SW 1271 (cell line): ENCODE measurements at places on chromosomes 11 and 22.

DNA sequence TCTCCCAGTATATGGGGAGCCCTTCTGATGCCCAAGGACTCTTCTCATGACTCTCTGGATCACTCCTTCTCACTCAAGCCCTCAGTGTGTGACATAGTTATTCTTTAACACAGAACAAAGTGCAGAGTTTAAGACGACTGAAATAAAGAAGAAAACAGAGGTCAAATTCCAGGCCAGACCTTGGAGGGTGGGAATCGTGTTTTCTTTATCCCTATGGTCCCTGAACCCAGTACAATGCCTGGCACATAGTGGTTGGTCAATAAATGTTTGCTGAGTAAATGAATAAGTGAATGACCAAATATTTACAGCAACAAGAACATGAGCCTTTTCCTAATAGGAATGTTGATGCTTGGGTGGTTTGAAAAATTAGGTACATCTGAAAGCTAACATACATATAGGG is 28.8 kb downstream of the VSTM5 start:
- DNase-seq = no peak

GRCh38 chr22:42805998-42806830 is 50.9 kb downstream of the ARFGAP3 start:
- DNase-seq = no peak

GRCh38 chr11:75341612-75342011 is 9.8 kb downstream of the ARRB1 start:
- DNase-seq = no peak

DNA sequence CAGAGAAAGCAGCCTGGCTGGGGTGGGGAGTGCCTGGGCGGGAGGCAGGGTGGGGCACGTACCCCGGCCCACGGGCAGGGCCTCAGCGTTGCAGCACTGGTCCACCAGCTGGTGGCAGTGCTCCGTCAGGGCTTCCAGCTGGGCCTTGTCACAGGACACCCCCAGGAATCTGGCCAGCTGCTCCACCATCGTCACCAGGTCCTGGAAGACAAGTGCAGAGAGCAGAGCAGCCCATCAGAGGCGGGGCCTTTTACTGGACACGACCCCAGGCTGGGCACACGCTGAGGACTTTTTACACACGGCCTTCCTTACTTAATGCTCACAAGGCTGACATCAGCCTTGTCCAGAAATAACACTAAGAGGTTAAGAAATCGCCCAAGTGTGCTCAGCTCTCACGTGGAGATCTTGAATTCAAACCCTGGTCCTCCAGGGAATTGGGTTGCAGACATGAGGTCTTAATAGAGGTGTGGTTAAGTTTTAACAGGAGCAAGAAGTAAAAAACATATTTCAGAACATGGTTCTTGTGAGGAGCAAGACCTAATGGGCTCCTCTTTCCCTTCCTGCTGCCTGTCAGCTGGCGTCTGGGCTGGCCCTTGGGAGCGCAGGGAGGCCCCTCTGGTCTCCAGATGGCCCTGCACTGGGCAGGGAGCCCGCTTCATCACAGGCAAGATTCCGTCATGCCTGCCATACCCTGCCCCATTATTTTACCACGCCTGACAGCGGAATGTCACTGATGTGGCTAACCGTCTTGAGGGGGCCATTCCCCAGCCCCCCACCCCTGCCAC is 17.1 kb upstream of the EFCAB6 start:
- no peak for DNase-seq

- no peak for DNase-seq
These were observed 23.6 kb upstream of the PAMR1 start for GRCh38 chr11:35548925-35549561.

DNA sequence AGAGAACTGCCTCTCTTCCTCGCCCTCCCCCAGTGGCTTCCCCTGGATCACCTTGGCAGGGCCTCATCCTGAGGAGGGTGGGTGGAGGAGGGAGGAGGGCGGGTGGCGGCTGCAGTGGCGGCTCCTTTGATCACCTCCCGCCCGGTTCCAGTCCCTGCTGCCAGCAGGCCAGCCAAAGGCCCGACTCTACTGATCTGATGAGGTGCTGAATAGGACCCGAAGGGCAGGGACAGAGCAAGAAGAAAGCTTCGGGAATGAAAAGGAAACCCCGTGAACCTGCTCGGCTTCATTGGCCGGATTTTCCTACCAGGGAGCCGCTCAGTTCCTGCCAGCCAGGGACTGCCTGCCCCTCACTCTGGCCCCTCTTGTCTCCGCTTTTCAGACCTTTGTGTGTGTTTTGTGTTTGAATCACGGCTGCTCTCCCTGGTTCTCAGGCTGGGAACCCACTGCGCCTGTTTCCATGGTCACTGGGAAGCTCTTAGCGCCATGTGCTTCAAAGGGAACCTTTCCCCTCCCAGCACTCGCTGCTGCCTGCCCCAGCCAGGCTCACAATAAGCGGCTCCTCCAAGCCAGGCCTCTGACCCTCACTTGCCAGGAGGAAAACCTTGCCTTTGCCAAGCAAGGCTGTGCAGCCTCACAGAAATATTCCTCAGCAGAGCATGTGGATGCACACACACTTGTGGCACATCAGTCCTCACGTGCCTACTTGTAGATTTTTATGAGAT is 56.8 kb downstream of the C22orf31 start:
- DNase-seq = no peak

GRCh38 chr11:7892059-7892699 is 38.9 kb downstream of the OR10A6 start:
- DNase-seq = no peak

DNA sequence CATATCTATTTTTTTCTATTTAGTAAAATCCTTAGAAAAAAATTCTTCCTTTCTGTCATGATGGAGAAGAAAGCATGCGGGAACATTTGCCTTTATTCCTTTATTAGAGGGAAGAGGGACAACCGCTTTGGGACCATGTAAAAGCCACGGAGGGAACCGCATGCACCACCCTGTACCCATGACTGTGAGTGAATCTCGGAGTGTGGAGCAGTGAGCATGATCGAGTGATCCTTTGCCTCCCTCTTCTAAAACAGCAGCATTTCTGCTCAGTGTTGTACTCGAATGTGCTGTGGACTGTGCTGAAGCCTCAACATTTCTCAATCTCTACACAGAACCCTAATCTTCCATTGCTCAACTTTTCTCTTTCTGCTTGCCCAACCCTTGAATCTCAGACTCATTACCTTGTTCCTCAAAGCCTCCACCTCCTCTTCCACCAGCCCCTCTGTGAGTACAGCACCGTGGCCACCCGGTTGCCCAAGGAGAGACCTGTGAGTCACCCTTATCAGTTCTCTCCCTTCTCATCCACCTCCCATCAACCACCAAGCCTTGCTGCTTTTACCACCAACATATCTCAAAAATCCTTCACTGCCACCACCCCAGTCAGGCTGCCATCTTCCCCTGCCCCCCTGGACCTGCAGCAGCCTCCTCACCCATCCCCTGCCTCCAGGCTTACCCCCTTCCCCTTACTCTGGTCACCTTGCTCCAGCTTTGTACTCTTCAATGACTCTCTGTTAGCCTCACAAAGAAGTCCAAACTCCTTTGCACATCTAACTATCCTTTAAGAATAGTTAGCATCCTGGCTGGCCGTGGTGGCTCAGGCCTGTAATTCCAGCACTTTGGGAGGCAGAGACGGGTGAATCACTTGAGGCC is 103.1 kb downstream of the NAT10 start:
- DNase-seq = no peak

DNA sequence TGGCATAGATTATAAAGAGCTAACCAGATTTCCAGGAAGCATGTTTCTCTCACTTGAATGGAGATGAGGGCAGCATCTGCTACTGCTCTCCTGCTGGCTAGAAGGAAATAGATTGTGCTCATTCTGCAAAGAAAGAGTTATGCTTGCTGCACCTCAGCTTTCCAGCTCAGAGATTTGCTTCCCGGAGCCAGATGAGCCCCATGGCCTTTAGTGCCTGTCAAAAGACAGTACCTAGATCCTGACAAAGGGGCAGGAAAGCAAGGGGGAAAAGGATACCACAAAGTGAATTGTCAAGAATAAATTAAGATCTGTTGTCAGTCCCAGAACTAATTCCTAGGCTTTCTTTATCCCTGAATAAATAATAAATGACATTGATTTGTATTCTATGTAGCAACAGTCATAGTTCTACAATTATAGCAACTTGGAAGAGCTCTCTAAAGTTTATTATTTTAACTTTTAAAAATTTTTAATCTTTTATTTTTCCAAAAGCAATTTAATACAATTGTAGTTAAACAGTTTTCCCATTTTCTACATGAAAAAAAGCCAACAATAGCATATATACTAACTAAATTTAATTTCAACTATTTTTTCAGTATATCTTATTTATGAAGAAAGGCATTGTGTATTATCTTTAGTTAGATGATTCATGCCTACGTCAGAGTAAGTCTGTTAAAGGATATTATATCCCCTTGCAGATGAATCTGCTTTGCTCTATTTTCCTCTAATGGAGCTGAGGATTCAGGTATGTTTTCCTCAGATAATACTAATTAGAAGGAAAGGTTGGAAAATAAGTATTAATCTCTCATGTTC is 306.1 kb upstream of the DDI1 start:
- DNase-seq = no peak

DNA sequence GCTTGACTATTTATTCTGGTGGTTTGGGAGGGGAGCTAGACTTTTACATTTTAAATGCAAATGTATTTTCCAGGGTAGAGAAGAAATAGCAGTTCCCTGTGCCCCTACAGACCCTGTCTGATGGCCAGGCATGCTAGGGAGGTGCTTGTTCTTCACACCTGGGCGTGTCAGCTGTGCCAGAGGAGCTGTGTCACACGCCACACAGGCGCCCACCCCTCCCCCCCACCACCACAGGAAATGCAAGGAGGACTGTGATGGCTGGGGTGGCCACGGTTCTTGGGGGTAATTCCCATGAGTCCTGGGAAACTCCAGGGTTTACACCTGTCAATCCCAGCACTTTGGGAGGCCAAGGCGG is 82.2 kb downstream of the FLI1 start:
- no peak for DNase-seq

DNA sequence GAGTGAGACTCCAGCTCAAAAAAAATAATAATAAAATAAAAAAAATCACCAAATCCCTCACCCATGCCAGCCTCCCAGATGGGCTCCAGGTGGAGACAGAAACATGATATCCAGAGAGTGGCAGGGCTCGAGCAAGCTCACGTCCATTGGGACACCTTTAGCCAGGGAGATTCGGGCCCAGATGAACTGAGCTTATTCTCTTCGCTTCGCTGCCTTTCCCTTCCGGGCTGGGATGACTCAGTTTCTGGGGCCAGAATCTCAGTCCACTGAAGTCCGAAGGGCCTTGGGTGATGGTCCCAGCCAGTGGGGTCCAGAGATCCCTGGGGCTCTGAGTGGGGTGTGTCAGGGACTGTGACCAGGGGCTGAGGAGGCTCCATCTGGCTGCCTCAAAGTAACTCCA is 23.0 kb upstream of the MYEOV start:
- DNase-seq = no peak

- no peak for DNase-seq
These were observed 92.3 kb upstream of the ASPHD2 start for GRCh38 chr22:26336773-26337172.

DNA sequence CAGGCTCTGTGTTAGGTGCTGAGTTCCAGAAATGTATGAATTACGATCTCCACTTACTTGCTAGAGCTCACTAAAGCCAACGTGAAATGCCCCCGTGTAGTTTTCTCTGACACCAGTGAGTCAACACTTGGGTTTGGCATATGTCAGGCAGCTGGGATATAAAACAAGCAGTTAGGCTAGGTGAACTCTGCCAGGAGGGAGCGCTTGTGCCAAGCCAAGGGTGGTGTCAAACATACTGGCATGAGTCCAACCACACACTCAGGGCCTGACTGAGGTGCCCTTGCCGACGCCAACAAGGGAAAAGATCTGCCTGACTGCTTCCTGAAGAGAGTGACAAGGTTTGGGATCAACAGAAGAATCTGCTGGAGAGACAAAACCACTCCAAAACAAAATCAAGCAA is 167.8 kb upstream of the NARS2 start:
- DNase-seq = no peak

- peak; percentile 73 for DNase-seq
These were observed 8.7 kb upstream of the LAYN start for GRCh38 chr11:111531687-111532364.

- DNase-seq = no peak
These were observed 4.4 kb upstream of the TPCN2 start for GRCh38 chr11:69044111-69045013.

- DNase-seq = no peak
These were observed 22.3 kb downstream of the HPS4 start for GRCh38 chr22:26461188-26461810.

DNA sequence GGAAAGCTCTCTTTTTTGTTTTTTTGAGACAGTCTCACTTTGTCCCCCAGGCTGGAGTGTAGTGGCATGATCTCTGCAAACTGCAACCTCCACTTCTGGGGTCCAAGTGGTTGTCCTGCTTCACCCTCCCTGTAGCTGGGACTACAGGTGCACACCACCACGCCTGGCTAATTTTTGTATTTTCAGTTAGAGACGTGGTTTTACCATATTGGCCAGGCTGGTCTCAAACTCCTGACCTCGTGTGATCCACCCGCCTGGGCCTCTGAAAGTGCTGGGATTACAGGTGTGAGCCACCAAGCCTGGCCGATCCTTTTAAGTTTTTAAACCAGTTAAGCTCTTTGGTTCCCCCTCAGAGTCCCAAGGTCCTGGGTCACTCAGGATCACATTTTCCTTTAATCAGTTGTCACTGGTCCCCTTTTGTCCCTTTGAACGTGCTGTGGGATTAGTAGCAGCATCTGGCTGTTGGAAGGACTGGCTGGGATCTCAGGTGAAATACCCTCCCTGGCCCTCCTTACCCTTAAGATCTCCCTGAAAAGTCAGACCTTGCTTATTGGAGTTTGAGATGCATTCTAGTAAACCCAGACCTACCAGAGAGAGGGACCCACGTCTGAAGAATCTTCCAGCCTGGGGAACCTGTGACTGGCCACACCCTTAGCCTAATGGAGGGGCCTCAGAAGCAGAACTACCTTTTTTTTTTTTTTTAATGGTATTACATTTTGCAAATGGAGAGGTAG is 8.1 kb downstream of the MALAT1 start:
- no peak for DNase-seq

GRCh38 chr22:47023871-47024270 is 261.4 kb downstream of the TBC1D22A start:
- DNase-seq = no peak

- DNase-seq = no peak
These were observed 114.1 kb upstream of the CLPB start for GRCh38 chr11:72548463-72548862.

- DNase-seq = peak; percentile 83
These were observed 12.9 kb downstream of the OR51B6 start for GRCh38 chr11:5364214-5364613.

GRCh38 chr22:32177221-32177765 is 18.2 kb upstream of the C22orf42 start:
- no peak for DNase-seq

GRCh38 chr11:26905368-26905767 is 88.5 kb upstream of the FIBIN start:
- DNase-seq = no peak
